ENCODE measurements at places on chromosomes 12 and 14.
A peak's percentile ranks its signal among the peaks of the same experiment; 100 is the strongest.

GRCh38 chr12:22409377-22410164, 75.1 kb upstream of the ST8SIA1 start:
- DNase-seq = no peak

DNA sequence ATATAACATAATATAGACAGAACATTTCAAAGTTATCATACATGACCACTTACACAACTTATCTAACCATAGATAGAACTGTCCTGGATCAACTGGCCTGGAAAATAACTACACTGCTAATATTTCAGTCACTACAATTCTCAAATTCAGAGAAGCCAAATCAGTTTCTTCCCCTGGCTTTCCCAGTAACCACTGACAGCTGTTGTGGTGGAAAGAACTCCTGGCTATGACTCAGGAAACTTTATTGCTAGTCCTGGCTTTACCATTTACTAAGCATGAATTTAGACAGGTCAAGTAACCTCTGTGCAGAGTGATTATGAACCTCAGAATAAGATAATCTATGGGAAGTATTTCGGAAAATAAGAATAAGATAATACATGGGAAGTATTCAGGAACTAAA, 244.9 kb upstream of the DIO2 start:
- no peak for DNase-seq

DNA sequence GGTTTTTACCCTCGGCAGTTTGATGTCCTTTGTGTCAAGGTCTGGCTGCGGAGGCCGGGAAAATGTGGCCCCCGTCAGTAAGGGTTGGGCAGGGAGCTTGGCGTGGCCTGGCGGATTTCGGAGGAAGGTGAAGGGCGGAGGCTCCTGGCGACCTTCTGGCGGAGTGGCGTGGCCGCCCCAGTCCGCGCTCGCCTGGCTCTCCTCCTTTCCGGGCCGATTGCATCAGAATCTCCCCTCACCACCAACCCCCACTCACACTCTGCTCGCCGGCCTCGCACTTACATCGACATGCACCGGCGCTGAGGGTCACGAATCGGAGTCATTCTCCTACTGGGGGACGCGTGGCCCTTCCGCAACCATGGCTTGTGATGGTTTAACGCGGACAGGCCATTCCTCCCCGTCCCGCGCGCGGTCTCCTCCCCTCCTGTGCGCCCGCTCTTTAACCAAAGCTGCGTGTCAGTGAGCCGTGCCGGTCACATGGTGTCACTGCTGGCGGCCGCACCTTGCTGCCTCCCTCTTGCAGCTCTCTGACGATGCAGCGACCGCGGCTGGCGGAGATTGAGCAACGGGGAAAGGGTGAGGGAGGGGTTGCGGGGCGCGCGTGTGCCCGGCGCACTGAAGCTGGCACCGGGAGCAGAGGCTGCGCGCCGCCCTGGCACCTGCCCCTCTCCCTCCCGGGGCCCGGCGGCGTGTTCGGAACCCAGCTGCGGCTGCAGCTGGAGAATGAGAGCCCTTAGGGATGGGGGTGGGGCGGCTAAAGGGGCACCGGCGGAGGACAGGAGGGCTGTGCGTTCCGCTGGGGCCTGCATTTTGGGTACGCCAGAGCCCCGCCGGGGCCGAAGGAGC, at the start of gene SLC38A1:
Gene SLC38A1 (minus strand): TSS at position 461 of the 846 bp plus-strand sequence. CDS start 29,243 bp downstream, outside the sequence.
- DNase-seq = peak; percentile 84

DNA sequence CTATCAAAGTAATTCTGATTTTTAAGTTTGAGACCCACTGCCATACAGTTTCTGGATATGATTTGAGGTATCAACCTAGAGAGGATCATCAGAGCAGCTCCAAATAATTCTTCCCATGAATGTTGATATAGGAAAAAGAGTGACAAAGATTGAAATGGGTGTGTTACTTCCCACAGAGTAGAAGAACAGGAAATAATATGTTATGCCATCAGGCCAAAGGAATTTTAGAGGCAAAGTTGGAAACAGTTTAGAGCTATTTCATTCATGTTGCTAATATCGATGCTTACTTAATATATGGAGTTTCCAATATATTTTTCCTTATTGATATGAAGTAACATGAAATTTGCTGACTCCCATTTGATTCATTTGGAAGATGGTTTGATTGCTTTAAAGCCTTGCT, 8.9 kb upstream of the MSRB3 start:
- DNase-seq = no peak

GRCh38 chr12:64745980-64746379, 13.2 kb downstream of the GNS start:
- DNase-seq = no peak

- DNase-seq = no peak
Measured at GRCh38 chr14:51071857-51072256, 23.0 kb downstream of the TRIM9 start.

- DNase-seq = no peak
Measured at GRCh38 chr14:98579140-98579539, 692.9 kb downstream of the BCL11B start.

GRCh38 chr12:121196902-121197301, 13.0 kb upstream of the P2RX4 start:
- DNase-seq = peak; percentile 27

GRCh38 chr12:3213188-3213587, 136.0 kb downstream of the TSPAN9 start:
- DNase-seq = no peak

Measured in CD4-positive, CD25-positive, alpha-beta regulatory T cell (primary cell).